ENCODE measurements at places on chromosomes 4 and X. TPM values are rescaled to one million over a fixed set of nuclear protein-coding genes. Genes with fewer than 3 reads are reported as not detected.

The ERAS gene
- polyA plus RNA-seq: 0.11 TPM

The HERC5 gene
- 2.2 TPM for polyA plus RNA-seq

The LRAT gene
- polyA plus RNA-seq: 0.15 TPM

The INPP4B gene
- polyA plus RNA-seq: 1.7 TPM

The FOXP3 gene
- polyA plus RNA-seq: 0.16 TPM

The ELF4 gene
- polyA plus RNA-seq: 2.0 TPM

The RAB39B gene
- polyA plus RNA-seq: 3.7 TPM

The EGF gene
- polyA plus RNA-seq: 12.8 TPM

The HERC3 gene
- polyA plus RNA-seq: 7.3 TPM

The HDAC6 gene
- polyA plus RNA-seq: 81.2 TPM

The SULT1E1 gene
- not detected for polyA plus RNA-seq

The ZNF330 gene
- 11.5 TPM for polyA plus RNA-seq

The IL2 gene
- polyA plus RNA-seq: not detected

The MAD2L1 gene
- 0.49 TPM for polyA plus RNA-seq

The TAPT1 gene
- polyA plus RNA-seq: 21.3 TPM
